ENCODE measurements at places on chromosomes 4 and X.

DNA sequence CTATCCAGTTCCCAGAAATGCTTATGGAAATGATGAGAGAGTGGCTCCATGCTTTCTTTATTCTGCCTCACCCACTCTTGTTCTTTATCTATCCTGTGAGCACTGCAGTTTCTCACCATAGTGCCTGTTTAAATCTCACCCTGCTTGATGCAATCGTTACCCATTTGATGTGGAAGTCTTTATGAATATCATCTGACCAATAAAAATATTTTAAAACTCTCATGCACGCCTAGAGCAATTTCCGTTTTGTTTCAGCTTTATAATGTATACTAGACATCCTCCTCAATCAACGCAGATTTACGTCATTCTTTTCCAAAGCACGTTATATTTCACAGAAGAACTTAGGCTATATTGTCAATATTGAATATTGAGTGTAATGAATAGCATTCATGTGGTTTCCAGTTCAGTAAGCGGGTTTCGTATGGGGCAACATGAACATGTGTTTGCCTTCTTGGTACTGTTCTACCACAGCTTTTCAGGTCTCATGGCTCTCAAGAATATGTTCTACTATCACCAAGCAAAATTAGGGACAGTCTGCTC lies 32.9 kb downstream of the GPM6A start:
- H3K36me3 ChIP-seq = no peaks in the 10 kb centered on the region
- H3K27ac ChIP-seq = no peak overlapping the region
- DNase-seq = no peak
- H3K4me1 ChIP-seq = no peaks in the 10 kb centered on the region

DNA sequence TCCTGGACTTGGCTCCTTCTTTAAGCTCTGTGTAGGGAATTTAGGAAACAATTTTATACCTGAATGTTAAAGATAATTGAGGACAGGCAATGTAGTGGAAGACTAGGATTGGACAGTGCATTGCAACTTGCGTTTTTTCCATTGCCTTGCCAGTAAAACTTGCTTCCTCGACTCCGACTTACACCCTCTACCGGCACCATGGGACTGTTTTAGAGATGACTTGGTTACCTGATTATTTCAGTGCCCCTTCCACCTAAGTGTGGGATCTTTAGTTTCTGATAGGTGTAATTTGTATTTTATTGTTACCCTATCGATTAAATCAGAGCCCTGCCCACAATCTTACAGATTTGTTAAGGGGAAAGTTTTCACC lies 1.2 kb downstream of the PRPS1 start:
- no peaks in the 10 kb centered on the region for H3K27me3 ChIP-seq
- no peak overlapping the region for H3K27ac ChIP-seq
- DNase-seq = no peak
- no peaks in the 10 kb centered on the region for H3K36me3 ChIP-seq
- peak overlapping the region; percentile 50 for H3K4me3 ChIP-seq

GRCh38 chr4:10529291-10530136 lies 72.3 kb upstream of the ZNF518B start:
- peaks cover 5% of the 10 kb centered on the region for H3K36me3 ChIP-seq
- H3K4me3 ChIP-seq = no peak overlapping the region
- no peak for DNase-seq
- H3K27ac ChIP-seq = no peak overlapping the region

DNA sequence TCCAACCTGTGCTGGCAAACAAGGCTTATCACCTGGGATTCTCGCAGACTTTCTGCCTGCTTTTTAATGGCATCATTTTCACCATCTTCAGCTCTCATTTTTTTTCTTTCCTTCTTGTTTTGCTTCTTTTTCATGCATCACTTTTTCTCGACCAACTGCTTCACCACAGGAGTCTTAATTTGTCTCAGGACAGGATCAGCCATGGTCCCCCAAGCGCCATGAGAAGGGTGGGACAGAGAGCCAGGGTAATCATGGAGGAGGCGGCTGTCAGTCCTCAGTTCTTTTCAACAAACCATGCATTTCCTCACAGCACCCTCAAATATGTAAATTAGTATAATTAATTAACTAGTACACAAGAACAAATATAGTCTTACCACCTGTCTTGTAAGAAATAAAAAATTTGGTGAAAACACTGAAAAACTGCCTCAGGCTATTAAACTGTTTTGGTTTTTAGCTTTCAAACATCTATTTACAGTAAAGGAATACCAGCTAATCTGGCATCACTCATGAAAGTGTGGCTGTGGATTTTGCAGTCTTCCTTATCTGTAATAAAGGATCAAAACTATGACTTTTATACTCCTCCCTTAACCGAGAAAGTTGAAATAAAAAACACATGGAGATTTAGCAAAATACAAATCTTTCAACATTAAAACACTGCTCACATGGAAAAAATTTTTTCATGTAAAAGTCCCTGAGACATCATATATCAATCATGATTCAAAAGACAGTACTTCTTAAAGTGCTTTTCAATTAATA lies 19.1 kb downstream of the EIF4E start:
- no peak overlapping the region for H3K27ac ChIP-seq
- H3K4me1 ChIP-seq = peaks cover 5% of the 10 kb centered on the region
- H3K4me3 ChIP-seq = no peak overlapping the region
- no peaks in the 10 kb centered on the region for H3K27me3 ChIP-seq

- no peaks in the 10 kb centered on the region for H3K4me1 ChIP-seq
- H3K36me3 ChIP-seq = no peaks in the 10 kb centered on the region
- H3K4me3 ChIP-seq = peak within 1 kb of the TSS; percentile 44
- peak within 1 kb of the TSS; percentile 67 for H3K27ac ChIP-seq
- H3K27me3 ChIP-seq = peaks cover 30% of the 10 kb centered on the region
- peak; percentile 46 for DNase-seq
Measured at GRCh38 chrX:150362599-150363481, at the start of gene MAMLD1. MAMLD1 (plus strand) TSS chrX:150363317; CDS start chrX:150445517, 82,200 bp downstream.
